ENCODE measurements at places on chromosomes 7 and 10. TPM values are rescaled to one million over a fixed set of nuclear protein-coding genes. Genes with fewer than 3 reads are reported as not detected.

DNA sequence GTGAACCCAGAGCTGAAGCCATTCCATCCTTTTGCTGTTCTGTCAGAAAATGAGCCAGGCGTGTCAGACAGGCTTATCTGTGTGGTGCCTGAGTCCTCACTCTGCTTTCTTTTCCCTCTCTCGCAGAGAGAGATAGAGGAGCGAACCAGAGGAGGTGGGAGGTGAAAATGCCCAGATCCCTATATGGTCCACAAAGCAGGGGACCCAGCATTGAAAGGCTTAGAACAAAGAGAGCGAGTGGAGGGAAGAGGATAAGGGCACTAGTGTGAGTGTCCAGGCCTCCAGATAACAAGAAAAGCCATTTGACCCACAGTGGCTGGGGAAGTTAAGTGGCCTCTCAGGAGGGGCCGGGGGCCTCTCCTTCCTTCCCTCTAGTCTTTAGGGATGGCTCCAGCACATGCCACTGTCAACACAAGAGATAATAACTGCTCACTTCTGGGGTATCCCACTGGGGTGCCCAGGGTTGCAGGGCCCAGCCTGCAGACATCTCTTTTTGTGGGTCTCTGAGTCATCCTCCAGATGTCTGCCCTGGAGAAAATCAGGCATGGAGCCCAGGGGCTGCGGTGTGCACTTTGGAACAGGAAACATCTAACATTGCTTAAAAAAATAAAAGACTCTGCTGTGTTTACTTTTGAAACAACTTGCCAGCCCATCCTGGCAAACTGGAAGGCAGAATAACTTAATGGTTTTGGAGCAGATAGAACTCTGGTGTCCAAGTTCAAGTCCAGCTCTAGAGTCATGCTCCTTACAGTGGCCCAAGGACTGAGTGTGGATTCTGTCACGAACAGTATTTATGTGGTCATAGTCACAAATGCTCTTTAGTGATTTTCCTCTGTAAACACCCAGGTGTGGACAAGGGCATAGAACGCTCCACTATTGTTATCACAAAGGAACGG, 189.5 kb downstream of the CXCL12 start:
- H3K4me3 ChIP-seq, result no peak overlapping the region
- peak; percentile 73 for DNase-seq
- peak overlapping the region; percentile 34 for H3K27ac ChIP-seq
- H3K4me1 ChIP-seq, result no peaks in the 10 kb centered on the region

- no peaks in the 10 kb centered on the region for H3K27me3 ChIP-seq
- no peaks in the 10 kb centered on the region for H3K36me3 ChIP-seq
- no peak overlapping the region for H3K27ac ChIP-seq
- no peak for DNase-seq
- no peak overlapping the region for H3K4me3 ChIP-seq
- no peaks in the 10 kb centered on the region for H3K4me1 ChIP-seq
Measured at GRCh38 chr7:21526448-21526847, 16.4 kb upstream of the DNAH11 start.

DNA sequence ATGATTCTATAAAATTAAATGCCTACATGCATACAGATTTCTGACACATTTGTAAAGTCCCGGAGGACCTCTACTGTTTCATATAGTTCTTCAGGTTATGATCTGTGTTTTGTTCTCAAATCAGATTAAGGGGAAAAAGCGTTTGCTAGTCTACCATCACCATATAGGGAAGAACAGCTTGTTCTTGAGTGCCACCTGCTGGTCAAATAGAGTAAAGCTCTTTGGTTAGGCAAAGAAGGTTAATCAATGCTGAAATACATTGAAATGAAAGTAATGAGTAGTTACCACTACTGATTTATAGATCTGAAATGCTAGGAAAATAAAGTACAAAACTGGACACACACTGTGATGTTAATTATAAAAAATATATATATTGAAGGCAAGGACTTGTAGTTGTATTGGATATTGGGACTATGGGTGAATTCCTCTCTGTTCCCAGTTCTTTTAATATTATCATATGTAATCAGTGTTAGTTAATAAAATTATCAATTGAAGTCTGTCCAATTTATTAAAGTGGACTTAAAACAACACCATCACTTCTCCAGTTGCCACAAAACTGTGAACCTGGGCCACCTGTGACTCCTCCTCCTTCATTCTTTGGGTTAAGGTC, 72.6 kb upstream of the PDLIM1 start:
- H3K27me3 ChIP-seq, result no peaks in the 10 kb centered on the region
- no peak overlapping the region for H3K4me3 ChIP-seq
- no peak overlapping the region for H3K27ac ChIP-seq
- no peaks in the 10 kb centered on the region for H3K4me1 ChIP-seq
- H3K36me3 ChIP-seq, result no peaks in the 10 kb centered on the region

DNA sequence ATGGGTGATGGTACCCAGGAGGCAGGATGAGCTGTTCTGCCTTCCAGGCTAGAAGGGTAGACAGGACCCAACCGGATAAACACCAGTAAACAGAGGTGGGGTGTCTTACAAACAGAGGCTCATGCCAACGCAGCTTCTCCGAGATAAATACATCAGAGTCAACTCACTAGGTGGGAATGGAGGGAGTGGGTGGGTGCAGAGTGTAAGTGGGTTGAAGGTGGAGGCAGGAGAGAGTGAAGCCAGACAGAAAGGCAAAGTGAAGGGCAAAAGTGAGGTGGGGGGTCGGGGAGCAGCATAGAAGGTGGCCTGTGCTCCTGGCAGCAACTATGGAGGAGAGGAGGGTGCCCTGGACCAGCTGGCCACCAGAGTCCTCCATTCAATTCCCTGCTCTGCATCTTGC, 40.4 kb upstream of the COL13A1 start:
- no peaks in the 10 kb centered on the region for H3K27me3 ChIP-seq
- no peaks in the 10 kb centered on the region for H3K36me3 ChIP-seq
- no peak overlapping the region for H3K4me3 ChIP-seq
- no peak for DNase-seq
- no peaks in the 10 kb centered on the region for H3K4me1 ChIP-seq

DNA sequence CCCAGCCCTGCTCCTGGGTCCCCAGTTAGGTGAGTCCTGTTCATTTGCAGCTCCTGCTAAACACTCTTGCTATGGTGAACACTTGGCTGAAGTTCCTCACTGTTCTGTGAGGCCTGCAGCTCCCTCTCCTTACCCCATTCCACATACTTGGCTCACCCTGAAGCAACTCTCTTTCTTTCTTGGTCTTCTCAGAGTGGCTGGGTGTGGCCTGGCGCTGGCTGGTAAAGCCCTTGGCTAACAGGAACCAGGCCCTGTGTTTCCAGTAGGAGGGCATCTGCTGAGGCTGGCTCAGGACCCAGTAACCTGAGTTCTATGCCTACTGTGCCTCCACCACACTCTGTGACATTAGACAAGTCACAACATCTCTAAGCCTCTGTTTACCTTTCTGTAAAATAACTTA, 53.1 kb upstream of the COL13A1 start:
- no peaks in the 10 kb centered on the region for H3K4me1 ChIP-seq
- H3K27me3 ChIP-seq, result no peaks in the 10 kb centered on the region
- H3K4me3 ChIP-seq, result no peak overlapping the region

DNA sequence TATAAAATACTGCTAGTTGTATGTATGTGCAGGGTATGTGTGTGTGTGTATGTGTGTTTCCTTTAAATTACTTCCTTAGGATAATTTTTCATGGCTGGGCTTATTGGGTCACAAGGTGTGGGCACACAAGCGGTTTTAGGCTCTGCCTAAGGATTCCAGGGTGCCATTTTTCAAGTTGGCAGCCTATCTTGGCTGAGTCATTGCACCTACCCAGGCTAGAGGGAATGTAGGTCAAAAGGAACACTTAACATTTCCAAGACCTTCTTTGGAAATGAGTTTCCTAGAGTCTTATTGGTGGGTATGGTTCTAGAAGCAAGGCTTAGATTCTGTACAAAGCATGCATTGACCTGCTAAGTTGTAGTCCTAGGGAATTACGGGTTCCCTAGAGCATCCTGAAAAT, 642.1 kb downstream of the LRMDA start:
- no peaks in the 10 kb centered on the region for H3K36me3 ChIP-seq
- H3K4me1 ChIP-seq, result no peaks in the 10 kb centered on the region
- H3K27ac ChIP-seq, result no peak overlapping the region
- no peak for DNase-seq

- peak overlapping the region; percentile 50 for H3K27ac ChIP-seq
- H3K4me1 ChIP-seq, result peaks cover 3% of the 10 kb centered on the region
- no peak for DNase-seq
- H3K4me3 ChIP-seq, result no peak overlapping the region
- no peaks in the 10 kb centered on the region for H3K36me3 ChIP-seq
Measured at GRCh38 chr10:122056431-122057094, 67.6 kb downstream of the TACC2 start.

GRCh38 chr7:120276720-120277119, 3.7 kb downstream of the KCND2 start:
- no peak overlapping the region for H3K4me3 ChIP-seq
- no peak for DNase-seq
- no peaks in the 10 kb centered on the region for H3K27me3 ChIP-seq
- no peaks in the 10 kb centered on the region for H3K36me3 ChIP-seq
- no peaks in the 10 kb centered on the region for H3K4me1 ChIP-seq
- no peak overlapping the region for H3K27ac ChIP-seq

DNA sequence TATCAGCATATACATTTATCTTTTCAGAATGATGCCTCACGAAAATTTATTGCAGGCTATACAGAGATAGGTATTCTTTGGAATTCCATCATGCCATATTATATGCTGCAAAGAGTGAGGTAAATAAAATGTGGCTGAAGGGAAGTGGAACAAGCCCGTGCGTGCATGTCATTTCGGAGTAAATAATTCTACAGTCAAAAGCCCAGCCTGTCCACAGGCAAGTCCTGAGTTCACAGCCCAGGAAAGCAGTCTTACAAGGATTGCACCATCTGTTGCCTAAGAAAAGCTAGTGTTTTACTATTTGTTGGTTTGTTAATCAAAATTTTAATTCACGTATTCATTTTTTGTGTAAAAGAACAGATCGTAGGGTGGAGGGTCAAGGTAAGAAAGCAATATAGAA, 292.4 kb upstream of the AKR1E2 start:
- no peaks in the 10 kb centered on the region for H3K4me1 ChIP-seq
- no peak overlapping the region for H3K4me3 ChIP-seq
- no peak overlapping the region for H3K27ac ChIP-seq
- no peaks in the 10 kb centered on the region for H3K36me3 ChIP-seq
- no peak for DNase-seq
- H3K27me3 ChIP-seq, result no peaks in the 10 kb centered on the region

GRCh38 chr10:35644050-35644950, 2.2 kb upstream of the FZD8 start:
- peak overlapping the region; percentile 72 for H3K27ac ChIP-seq
- no peaks in the 10 kb centered on the region for H3K36me3 ChIP-seq
- DNase-seq, result no peak
- H3K4me3 ChIP-seq, result peak overlapping the region; percentile 92

DNA sequence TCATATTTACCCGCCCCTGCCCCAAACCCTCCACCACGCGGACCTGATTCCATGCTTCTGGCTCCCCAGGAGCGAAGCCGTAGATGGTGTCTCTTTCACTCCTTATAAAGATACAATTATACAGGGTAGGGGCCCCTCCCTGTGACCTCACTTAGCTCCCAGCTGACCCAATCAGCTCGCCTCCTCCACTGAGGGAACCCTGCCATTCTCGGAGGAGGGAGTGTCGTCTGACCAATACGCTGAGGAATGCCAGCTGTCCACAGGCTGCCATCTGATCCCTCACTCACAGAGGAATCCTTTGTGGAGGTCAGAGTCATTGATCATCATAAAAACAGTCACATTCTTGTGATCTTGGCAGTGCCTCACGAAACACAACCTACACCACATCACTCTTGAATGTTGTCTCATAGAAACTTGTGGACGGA, 67.5 kb upstream of the INSIG1 start:
- no peaks in the 10 kb centered on the region for H3K4me1 ChIP-seq
- peak overlapping the region; percentile 69 for H3K27ac ChIP-seq
- H3K36me3 ChIP-seq, result no peaks in the 10 kb centered on the region
- H3K4me3 ChIP-seq, result no peak overlapping the region
- H3K27me3 ChIP-seq, result no peaks in the 10 kb centered on the region

GRCh38 chr7:368651-369475, 78.9 kb downstream of the FOXL3 start:
- peak; percentile 92 for DNase-seq
- no peaks in the 10 kb centered on the region for H3K36me3 ChIP-seq
- H3K27me3 ChIP-seq, result peaks cover 11% of the 10 kb centered on the region
- peak overlapping the region; percentile 83 for H3K27ac ChIP-seq

- H3K4me1 ChIP-seq, result no peaks in the 10 kb centered on the region
- no peaks in the 10 kb centered on the region for H3K36me3 ChIP-seq
- H3K4me3 ChIP-seq, result no peak overlapping the region
- no peak for DNase-seq
Measured at GRCh38 chr10:10038348-10038747, 979.3 kb upstream of the CELF2 start.

DNA sequence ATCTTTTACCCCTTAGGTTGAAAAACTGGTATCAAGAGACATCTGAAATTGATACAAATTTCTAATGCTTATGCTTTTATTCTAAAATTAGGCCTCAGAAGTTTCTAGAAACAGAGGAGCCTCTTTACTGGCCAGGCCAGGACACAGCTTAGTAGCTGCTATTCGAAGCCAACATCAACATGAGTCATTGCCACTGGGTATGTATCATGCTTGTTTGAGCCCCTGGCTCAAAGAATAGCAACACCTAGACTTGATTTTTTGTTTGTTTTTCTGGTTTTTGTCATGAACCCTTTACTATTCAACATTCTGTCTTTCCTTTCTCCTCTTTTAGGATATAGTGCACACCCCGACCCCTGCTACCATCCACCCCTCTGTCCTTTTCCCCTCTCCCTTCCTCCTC, 90.9 kb upstream of the STK17A start:
- H3K4me3 ChIP-seq, result no peak overlapping the region
- H3K27ac ChIP-seq, result no peak overlapping the region
- H3K4me1 ChIP-seq, result no peaks in the 10 kb centered on the region
- no peak for DNase-seq
- no peaks in the 10 kb centered on the region for H3K36me3 ChIP-seq

DNA sequence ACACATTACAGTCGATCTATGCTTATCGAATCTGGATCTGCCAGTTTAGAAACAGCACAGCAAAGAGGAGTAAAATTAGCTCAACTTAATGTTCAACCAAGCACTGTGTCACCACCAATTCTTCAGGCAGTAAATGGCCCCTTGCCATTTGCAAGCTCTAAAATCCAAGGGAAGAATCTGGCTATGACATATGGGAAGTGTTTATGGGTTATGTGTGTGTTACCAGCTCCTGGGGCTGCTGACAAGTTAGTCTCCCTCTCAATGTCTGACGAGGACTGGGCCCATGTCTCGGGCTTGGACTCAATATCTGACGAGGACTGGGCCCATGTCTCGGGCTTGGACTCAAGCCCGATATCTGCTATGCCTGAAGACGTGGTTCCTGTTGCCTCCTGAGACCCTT, 5.7 kb upstream of the ITIH2 start:
- no peaks in the 10 kb centered on the region for H3K36me3 ChIP-seq
- H3K4me3 ChIP-seq, result no peak overlapping the region
- no peak overlapping the region for H3K27ac ChIP-seq
- H3K27me3 ChIP-seq, result no peaks in the 10 kb centered on the region

GRCh38 chr10:16809074-16809718, 8.0 kb downstream of the RSU1 start:
- no peak for DNase-seq
- H3K27ac ChIP-seq, result no peak overlapping the region
- no peak overlapping the region for H3K4me3 ChIP-seq
- no peaks in the 10 kb centered on the region for H3K4me1 ChIP-seq
- no peaks in the 10 kb centered on the region for H3K36me3 ChIP-seq
- no peaks in the 10 kb centered on the region for H3K27me3 ChIP-seq

GPNMB gene
- total RNA-seq, result 335 TPM

C7orf33 gene
- not detected for total RNA-seq

SYNPO2L gene
- total RNA-seq, result not detected

GARIN1A gene
- 3.4 TPM for total RNA-seq

SPDYE8 gene
- not detected for total RNA-seq

GIMAP7 gene
- total RNA-seq, result 9.4 TPM

EBF3 gene
- total RNA-seq, result 6.6 TPM

ACSM6 gene
- total RNA-seq, result 0.66 TPM

ACTL6B gene
- not detected for total RNA-seq

MRPL32 gene
- total RNA-seq, result 57.7 TPM

Data from breast epithelium (tissue), 4 donors.